ENCODE measurements at places on chromosomes 6 and 20.

DNA sequence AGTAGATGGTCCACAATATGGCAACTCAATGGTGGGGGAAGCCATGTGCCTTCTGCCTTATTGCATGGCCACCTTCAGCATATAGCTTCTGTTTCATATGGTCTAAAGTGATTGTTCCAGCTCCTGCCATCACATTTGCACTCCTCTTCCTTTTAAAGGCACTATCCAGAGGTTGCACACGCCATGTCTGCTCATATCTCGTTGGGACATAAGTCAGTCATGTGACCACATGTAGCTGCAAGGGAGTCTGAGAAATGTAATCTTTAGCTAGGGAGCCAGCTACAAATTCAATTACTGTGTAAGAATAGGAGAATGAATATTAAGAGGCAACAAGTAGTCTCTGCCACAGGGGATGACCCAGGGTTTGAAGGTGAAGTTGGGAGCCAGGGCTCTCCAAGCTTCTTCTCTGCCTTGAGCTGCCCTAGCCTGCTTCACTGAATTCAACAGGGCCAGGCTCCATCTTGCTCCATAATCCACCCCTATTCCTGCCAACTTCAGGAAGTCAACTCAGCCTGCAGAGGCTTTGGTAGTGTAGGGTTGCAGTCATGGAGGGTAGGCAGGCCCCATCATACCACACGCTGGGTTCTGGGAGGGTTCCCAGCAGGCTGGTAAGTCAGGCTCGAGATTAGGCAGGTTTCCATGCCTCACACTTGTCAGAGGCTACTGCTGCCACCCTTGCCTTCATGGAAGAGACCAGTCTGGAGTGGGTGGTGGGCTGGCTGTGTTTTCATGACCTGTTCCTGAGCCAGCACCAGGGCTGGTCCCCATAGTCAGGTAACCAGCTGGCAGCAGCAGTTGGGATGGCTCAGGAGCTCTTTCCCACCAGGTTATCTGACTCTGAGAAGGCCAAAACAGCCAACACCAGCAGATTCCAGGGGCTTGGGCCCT is 56.7 kb upstream of the SAYSD1 start:
- no peak for DNase-seq

GRCh38 chr6:144544266-144544830 is 259.2 kb downstream of the UTRN start:
- no peak for DNase-seq

DNA sequence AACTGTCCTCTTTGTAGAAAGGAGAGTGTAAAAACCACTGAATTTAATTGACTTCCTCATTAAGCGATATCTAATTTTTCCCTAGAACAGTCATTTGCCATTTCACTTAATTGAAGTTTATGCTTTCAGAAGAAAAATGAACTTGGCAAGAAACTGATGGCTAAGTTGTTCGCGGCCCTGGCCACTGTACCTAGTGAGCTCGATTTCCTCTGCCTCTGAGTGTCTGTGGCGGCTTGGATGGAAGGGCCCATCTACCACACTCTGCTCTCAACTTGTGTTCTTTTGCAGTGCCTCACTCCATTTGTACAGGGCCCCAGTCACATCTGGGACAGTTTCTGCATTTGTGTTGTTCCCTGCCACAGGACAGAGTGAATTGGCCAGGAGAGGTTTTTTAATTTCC is 102.9 kb downstream of the BCAS1 start:
- no peak for DNase-seq

GRCh38 chr6:168637834-168638233 is 196.8 kb downstream of the SMOC2 start:
- DNase-seq = no peak

GRCh38 chr20:11716239-11716944 is 201.3 kb upstream of the BTBD3 start:
- DNase-seq = no peak

DNA sequence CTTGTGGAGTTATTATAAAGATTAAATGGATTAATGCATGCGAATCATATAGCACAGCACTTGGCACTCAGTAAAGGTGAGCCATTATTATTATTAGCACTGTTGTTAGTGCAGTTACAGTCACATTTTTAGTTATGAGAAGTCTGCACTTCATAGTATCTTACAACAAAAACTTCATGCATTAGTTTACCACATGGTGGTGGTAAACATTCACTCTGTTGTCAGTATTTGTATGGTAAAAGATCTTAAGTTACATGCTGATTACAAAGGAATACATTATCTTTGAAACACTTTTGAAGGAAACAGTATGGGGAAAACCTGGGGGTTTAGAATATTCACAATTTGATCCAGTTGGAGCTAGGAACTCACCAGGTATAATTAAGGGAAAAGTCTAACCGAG is 20.8 kb downstream of the TMEM14A start:
- DNase-seq = no peak

DNA sequence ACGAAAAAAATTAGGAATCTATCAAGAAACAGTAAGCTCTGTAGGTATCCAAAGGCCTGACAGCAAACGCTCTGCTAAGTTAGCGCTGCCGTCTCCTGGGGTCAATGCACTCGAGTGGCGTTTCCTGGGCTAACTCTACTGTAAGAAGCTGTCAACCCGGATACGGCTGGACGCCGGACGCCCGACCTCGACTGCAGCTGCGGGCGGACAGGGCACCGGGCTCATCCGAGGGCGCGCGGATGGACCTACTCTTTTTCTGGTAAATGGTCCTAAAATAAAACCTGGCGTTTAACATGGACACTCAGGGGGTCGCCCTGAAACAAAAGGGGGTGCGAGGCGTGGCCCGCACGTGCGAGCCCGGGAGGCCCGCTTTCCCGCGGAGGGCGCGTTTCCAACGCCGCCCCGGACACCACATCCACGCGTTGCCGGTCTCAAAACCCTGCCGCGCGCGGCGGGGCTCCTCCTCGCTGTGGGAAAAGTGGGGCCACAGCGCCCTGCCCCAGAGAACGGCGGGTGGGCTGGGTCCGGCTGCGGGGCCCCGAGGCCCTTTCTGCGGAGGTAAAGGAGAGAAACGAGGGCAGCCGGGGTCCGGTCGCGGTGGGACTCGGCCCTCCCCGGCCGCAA is 537 bp downstream of the TCP1 start:
- DNase-seq = peak; percentile 11

DNA sequence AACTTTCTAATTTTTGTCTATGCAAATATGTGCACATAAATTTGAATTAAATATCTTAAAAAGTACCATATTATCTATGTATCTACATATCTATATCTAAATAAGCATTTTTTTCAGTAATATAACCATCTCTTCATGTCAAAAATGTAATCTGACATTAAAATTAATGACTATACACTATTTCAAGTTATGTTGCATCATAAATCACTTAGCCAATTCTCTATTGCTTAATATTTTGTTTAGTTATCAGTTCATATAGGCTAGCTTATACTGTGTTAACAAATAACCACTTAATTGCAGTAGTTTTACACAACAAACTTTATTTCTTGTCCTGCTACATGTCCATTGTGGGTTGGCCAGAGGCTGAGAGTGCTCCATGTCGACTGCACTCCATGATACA is 360.8 kb downstream of the EPM2A start:
- DNase-seq = no peak

DNA sequence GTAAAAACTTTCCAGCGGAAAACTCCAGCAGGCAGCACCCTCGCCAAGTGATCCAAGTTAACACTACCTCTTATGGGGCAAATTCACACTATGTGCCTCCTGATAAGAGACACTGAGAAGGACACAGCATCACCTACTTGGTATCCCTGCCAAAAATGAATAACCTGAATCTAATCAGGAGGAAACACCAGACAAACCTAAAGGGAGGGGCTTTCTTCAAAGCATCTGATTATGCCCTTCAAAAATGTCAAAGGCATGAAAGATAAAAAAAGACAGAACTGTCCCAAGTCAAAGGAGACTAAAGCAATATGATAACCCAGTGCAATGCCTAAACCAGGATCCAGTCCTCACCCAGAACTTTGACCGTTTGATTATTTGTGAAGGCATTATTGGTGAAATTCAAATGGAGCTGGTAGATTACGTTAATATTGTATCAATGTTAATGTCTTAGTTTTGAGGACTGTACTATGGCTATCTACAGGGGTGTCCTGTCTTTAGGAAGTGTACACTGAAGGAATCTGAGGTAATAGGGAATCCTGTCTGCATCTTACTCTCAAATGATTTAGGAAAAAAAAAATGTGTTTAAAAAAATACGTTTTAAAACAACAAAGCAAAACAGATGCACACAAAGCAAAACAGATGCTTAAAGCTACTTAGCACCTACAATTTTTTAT is 8.3 kb downstream of the TBC1D7 start:
- DNase-seq = no peak

- DNase-seq = no peak
Measured at GRCh38 chr6:167407239-167408064, 82.6 kb downstream of the TTLL2 start.

DNA sequence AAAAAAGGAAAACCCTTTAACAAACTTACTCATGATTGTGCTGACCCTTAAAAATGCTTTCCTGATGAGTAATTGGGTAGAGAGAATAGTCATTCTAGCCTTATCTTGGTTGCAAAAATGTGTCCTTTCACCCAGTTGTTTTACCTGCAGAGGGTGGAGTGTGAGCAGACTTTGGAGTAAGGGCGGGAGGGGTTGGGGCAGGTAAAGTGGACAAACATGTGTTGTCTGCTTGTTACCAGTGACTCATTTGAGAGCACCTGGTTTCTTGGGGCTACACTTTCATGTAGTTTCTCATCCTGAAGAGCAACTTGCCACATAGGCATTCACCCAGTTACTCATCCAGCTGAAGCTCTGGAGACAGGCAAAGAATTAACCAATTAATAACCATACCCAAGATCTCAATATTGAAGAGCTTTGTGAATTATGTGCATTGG is 121.1 kb downstream of the TNFRSF21 start:
- DNase-seq = no peak

GRCh38 chr20:46212876-46213275 is 94.8 kb downstream of the CD40 start:
- no peak for DNase-seq

DNA sequence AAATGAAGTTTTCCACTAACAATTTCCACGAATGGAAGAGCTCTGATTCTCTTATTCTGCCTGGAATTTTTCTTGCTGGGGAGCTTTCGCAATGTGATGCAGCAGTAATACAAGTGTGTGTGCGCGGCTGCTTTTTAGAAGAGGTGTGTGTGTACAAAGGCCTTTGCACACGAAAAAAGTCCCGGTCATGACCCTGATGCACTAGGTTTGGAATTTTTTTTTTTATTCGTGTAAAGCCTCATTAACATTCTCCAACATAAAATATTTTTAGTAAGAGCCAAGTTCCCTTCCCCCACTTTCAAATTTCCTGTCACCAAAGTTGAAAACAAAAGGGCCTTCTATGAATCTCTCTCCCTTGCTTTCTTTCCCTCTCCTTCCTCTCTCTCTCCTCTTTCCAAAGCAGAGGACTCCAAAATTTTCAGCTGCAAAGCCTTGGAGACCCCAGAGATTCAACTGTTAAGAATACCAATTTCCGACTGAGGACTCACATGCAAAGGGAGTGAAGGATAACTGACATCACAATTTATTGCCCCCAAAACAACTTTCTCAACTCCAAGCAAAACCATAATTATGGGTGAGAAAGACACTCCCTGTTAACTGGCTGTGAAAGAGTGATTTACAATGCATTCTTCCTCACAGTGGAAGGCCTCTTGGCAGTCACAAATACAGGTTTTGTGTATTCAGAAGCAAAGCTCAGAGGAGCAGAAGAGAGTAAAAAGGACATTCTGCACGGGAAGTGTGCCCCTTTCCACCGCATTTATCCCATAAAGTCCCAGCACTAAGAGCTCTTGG is 421.2 kb upstream of the JARID2 start:
- no peak for DNase-seq

GRCh38 chr20:46363874-46364669 is 42.3 kb downstream of the ELMO2 start:
- DNase-seq = peak; percentile 18

DNA sequence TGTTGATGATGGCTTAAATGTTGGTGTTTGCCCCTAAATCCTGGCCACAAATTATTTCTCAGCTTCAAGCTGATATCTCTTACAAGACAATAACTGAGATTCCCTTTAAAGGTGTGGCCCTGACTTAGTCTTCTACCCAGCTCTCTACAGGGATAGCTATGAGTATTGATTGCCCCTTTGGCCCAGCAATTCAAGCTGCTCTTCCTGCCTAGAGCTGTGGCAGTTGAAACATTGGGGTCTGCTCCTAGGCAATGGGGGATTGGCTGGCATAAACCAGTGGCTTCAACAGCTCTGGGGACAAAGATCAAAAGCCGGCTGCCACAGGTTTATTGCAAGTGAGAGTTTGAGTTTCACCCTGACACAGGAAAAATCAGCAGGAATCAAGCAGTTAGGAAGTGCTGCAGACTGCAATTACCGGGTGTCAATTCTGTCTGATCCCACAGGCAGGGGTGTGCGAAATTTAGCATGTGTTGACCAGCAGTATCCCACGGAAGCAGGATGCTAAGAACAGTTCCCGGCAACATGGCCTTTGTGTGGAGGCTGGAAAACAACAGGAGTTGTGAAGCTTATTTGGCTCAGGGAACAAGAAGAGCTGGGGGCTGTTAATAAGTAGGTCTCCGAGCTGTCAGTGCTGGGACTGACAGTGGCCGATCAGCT is 66.2 kb upstream of the IYD start:
- no peak for DNase-seq

- DNase-seq = no peak
Measured at GRCh38 chr6:127096167-127096566, 22.3 kb upstream of the RSPO3 start.

GRCh38 chr6:101011186-101011585 is 130.1 kb upstream of the ASCC3 start:
- no peak for DNase-seq

DNA sequence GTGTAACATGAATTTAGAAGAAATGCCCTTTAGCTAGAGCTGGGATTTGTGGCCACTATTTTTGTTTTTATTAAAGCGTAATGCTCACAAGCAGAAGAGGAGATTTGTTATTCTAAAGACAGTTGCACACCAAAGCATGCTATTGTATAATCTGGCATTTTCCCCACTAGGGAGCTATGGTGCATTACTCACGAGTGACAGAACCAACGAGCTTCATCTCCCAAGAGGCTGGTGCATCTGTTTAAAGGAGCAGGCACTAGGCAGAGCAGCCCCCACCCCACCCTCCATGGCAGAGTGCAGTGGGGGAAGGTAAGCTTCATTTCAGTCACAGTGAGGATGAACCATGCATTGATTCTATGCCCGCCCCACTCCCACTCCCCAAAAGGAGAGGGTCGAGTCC is 287.3 kb upstream of the TSHZ2 start:
- no peak for DNase-seq

GRCh38 chr20:58883241-58883691 is 30.8 kb downstream of the GNAS start:
- DNase-seq = no peak

DNA sequence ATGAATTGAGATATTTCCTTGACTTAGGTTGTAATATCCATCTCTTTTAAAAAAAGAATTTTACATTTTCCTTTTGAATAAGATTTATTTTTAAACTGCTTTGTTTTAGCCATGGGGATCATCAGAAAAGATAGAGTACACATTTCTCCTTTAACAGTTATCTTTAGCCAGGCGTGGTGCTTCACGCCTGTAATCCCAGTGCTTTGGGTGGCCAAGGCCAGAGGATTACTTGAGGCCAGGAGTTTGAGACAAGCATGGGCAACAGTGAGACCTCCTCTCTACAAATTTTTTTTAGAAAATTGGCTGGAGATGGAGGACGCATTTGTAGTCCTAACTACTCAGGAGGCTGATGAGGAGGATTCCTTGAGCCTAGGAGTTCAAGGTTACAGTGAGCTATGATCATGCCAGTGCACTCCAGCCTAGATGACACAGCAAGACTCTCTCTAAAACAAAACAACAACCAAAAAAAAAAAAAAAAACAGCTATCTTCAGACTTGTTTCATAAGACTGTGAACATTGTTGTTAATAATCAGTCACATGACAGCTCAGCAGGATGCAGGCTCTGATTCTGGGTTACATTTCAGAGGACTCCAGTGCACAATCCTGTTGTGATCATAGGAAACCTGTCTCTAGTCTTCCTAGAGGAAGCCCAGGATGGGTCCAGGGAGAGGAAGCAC is 2.0 kb upstream of the SLC17A3 start:
- no peak for DNase-seq
